Left forelimb (tissue), 1 donor: ENCODE measurements at places on chromosomes 5 and 9.

GRCh38 chr5:136225796-136226195 lies 32.8 kb upstream of the SMIM32 start:
- DNase-seq, result no peak

- no peak for DNase-seq
Observed at GRCh38 chr5:81590498-81591384, 160.2 kb downstream of the SSBP2 start.

GRCh38 chr9:77218612-77219011 lies 41.3 kb downstream of the VPS13A start:
- no peak for DNase-seq

- no peak for DNase-seq
Observed at GRCh38 chr5:113776832-113777525, 263.5 kb downstream of the YTHDC2 start.

DNA sequence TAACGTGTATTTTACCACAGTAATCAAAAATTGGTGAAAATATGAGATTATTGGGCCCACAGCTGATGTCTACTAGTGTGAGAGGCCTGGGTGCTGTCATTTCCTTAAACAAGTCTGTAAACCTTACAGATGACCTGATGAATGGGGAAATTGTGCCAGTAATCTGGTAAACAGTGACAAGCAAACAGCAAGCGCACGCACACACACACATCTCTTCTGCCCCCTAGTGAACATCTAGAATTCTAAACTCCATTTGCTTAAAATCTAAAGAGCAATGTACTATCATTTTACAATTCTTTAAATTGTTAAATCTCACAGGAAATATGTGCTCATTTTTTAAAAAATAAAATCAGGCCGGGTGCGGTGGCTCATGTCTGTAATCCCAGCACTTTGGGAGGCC lies 7.5 kb upstream of the RAPGEF1 start:
- no peak for DNase-seq

- no peak for DNase-seq
Observed at GRCh38 chr9:96691326-96691725, 36.2 kb upstream of the PRXL2C start.

DNA sequence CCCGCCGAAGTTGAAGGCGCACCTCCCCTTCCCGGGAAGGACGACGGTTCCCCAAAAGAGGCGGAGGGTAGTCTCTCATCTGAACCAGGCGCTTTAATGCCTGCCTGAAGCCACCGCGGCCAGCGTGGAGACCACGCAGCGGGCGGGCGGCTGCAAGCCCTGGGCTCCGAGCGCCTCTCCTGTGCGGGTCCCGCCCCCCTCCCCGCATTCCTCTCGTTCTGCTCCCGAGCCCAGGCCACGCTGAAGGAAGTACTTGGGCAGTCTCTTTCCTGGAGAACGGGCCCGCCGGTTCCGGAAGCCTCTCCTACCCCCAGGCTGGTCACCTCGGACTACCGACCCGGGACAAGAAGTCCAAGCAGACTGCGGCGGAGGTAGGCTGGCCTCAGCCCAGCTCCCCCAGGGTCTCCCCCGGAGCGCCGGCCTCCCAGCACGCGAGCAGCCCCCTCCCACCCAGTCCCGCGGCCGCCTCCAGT lies 571 bp downstream of the PPIC start:
- peak; percentile 81 for DNase-seq

GRCh38 chr5:4942831-4943178 lies 197.3 kb upstream of the ADAMTS16 start:
- DNase-seq, result no peak

DNA sequence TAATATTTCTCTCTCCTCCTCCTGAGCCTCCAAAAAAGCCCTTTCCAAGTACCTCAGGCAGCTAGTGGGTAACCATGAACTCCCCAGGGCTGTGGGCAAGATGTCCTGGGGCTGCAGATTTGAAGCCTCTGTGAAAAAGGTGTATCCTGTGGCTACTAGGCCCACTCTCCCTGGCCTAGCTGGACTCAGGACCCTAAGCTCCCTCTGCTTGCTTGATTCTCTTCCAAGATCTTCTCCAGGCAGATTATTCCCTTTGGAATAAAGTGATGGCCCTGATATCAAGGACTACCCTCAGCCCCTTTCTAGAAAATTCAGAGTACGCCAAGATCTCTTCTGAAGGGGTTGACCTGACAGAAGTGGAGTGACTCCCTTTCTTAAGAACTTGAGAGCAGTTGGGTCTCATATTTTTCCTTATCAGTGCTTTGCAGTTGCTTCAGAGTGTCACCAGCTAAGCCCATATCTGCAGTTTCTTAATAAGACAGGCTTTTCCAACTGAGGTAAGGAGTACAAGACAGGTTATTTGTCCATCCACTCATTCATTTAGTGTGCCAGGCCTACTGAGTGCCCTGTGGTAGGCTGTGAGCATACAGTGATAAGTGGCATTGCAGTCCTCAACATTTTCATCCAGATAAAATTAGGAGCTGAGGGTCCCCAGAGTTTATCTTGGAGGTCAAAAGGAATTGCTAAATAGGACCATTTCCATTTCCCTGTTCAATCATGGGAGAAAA lies 42.5 kb downstream of the CYSTM1 start:
- no peak for DNase-seq

DNA sequence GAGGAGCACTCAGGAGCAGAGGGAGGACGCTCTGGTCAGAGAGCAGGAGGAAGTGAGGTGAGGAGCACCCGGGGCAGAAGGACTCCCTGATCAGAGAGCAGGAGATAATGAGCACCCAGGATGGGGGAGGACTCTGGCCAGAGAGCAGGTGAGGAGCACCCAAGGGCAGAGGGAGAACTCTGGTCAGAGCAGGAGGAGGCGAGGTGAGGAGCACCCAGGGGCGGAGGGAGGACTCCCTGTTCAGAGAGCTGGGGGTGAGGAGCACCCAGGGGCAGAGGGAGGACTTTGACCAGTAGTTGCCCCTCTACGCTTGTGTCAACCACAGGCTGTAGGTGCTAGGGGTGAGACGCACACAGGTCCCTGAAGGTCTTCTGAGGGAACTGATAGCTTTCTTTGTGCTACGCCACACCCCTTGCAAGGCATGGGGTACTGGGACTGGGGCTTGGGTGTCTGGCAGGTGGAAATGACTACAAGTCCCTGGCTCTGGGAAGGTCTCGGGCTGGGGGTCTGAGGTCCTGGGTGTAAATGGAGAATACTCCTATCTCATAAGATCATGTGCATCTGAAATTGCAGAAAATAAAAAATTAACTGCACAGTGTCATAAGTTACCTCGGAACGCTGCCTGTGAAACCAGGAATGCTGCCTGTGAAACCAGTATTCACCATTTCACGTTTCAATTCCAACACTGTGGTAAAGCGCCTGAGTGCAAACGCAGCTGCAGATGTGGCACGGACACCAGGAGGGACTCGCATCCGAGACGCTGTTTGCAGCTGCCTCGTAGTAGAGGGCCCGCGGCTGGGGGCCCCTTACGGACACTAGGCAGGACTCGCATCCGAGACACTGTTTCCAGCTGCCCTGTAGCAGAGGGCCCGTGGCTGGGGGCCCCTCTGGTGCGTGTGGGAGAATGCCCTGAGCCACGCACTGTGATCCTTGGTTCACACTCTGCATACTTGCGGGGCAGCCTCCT lies 27.0 kb upstream of the SLC6A3 start:
- no peak for DNase-seq

- no peak for DNase-seq
Observed at GRCh38 chr9:132333556-132333955, 21.2 kb downstream of the SETX start.

DNA sequence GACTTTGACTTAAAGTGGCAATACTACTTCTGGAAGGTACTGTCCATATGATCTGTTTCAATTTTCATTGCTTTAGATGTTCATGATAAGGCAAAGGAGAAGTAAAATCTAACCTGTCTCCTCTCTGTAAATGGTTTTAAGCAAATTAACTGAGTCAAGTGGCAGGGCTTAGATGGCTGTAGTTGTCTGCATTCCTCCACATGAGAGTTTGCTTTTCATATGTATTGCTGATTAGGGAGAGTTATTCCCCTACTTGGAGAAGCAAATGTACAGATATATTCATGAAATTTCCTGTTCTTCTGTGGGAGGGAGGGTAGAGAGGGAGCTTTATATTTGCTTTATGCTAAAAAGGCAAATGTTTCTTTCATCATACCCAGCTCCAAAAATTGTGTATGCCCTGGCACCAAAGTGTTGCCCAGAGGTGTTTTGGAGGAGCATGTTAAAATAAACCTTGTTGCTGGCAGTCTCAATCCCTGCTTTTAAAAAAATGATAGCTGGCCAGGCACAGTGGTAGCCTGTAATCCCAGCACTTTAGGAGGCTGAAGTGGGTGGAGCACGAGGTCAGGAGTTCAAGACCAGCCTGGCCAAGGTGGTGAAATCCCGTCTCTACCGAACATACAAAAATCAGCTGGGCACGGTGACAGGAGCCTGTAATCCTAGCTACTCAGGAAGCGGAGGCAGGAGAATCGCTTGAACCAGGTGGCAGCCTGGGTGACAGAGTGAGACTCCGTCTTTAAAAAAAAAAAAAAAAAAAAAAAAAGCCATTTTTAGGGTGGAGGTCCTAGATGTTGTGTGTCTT lies 3.5 kb upstream of the LRRTM2 start:
- no peak for DNase-seq

DNA sequence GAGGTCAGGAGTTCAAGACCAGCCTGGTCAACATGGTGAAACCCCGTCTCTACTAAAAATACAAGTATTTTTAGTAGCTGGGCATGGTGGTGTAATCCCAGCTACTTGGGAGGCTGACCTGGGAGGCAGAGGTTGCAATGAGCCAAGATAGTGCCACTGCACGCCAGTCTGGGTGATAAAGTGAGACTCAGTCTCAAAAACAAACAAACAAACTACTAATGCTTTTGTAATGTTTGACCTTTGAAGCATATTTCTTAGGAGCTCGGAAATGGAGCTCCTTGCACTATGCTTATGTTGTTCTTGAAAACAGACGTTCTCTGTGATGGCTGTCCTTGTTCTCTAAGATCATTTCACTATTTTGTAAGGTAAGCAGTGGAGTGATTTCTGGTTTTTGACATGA lies 6.0 kb downstream of the F2RL2 start:
- DNase-seq, result no peak

DNA sequence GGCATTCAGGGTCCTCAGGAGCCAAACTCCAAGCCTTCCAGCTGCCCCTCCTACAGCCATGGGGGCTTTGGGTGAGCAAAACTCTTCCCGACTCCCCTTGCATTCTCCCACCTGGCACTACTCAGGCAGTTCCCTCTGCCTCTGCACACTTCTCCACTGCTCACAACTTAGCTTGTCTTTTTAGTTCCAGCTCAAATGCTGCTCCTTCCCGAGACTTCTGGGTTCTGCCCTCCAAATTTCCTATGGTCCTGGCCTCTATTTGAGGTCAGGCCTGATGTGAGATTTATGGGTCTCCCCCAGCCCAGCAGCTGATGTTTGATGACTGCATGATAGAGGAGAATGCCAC lies 5.7 kb upstream of the SLC25A48 start:
- peak; percentile 53 for DNase-seq

GRCh38 chr9:97944612-97945011 lies 6.6 kb upstream of the HEMGN start:
- no peak for DNase-seq
